Hematopoietic multipotent progenitor cell treated with erythropoietin and hydrocortisone succinate and interleukin-3 and kit ligand, for 15 days (in vitro differentiated cells): ENCODE measurements at places on chromosomes 5 and 9.

DNA sequence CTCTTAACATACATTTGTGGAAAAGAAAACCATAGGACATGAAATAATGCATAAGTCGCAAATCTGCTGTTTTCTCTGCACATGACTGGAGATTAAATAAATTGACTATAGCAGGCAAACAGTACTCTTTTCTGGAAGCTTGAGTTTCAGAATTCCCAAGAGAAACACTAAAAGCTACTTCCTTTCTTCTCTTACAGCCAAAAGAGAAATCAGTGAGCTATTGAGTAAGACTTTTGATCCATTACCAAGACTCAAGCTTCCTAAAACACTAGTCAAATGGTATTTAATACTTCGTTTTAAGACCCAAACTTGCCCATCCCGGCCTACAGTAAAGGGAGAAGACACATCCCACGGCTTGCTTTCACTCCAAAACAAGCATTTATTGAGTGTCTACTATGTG is 335.8 kb upstream of the PUM3 start:
- no peak for DNase-seq

- DNase-seq, result peak; percentile 90
Measured at GRCh38 chr9:130537346-130538050, 41.9 kb upstream of the FUBP3 start.

DNA sequence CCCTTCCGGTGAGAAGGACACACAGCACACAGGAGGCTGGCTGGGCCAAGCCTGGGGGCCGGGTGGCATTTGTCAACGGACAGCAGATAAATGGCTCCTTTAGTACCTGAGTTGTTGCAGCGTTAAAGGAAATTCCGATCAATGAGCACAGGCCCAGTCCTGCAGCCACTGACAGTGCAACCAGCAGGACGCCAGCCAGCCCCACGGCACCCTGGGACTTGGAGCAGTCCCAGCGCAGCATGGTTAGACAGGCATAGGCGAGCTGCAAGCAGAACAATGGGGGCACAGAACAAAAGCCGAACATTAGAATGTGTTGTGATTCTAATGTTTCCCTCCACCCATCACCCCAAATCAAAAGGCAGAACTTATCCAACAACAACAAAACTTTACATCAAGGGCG is 39.3 kb downstream of the PTCH1 start:
- no peak for DNase-seq

DNA sequence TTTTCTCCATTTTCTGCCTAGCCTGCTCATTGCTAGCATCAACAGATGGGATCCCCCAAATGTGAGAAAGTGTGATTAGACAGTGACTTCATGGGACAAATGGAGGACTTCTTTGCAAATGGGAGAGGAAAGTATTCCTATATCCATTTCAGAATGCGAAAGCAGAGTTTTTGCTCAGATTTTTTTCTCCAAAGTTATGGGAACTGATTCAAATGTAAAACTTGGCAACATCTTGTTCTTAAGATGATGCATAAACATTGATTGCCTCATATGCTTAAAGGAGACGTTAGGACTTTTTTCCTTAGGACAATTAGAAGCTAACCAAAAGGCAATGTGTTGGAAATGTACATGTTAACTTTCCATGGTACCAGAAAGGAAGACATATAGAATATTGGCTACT is 704.3 kb upstream of the ZNF608 start:
- no peak for DNase-seq

DNA sequence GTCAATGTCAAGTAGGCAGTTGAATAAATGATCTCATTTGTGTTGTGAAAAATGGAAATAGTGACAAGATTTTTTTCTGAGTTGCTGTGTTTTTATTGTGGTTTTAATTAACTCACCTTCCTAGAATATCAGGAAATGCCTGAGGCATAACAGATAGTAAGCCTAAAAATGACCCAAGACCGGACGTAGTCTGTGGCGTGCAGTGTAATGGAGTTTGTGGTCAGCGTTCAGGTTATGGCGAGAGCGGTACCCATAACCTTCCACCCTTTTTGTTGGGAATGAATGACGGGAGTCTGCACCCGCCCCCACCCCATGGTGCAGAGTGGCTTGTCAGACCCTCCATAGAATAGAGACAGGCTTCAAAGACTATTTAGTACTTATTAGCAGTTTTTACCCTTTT is 119.3 kb downstream of the GALNT10 start:
- DNase-seq, result no peak

DNA sequence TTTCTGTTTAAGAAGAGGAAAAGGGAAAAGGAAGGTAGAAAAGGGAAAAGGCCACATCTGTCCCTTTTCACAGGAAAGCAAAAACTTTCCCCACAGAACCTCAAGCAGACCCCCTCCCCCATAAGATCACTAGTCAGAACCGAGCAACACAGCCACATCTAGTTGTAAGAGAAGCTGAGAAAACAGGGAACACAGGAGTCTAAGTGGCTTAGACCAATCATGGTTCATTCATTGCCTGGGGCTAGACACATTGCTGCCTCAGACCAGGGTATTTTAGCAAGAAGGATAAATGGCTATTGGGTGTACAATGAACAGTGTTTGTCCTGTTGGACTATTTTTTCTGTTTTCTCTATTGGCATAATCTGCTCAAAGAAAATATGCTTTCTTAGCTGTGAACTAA is 98.0 kb downstream of the ARL15 start:
- no peak for DNase-seq

GRCh38 chr9:88852794-88853193 is 138.5 kb upstream of the S1PR3 start:
- no peak for DNase-seq

- DNase-seq, result no peak
Measured at GRCh38 chr9:27204578-27204977, 92.4 kb downstream of the EQTN start.

DNA sequence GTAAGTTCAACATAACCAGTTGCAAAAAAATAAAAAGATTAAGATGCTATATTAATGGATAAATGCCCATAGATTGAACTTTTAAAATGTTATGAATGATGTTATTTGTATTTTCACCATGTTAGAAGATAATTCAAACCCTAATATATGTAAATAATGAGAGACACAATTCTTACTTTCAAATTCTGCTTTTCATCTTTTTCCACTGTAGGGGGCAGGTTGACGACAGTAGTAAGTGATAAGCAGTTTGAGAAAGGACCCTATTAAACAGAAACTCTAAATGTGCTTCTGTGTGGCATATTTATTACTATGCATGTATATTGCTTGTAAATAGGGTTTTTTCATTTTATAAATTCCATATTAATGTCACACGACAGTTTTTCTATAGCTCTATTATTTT is 591.1 kb downstream of the SEMA5A start:
- no peak for DNase-seq

DNA sequence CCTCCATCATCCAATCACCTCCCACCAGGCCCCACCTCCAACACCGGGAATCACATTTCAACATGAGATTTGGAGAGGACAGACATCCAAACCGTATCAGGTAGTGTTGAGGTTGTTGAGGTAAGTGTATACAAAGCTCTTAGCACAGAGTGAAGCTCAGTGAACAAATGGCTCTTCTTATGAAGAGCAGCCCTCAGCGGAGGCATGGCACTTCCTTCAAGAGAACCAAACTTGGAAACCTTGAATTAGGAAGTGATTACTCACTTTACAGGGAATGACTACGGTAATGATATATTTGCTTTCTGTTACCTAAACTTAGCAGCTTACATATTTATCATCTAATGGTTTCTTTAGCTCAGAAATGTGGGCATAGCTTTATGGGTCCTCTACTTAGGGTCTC is 92.8 kb downstream of the IQGAP2 start:
- DNase-seq, result no peak

GRCh38 chr5:15933259-15934207 is 246.1 kb downstream of the MARCHF11 start:
- no peak for DNase-seq

GRCh38 chr5:76947082-76947503 is 5.8 kb upstream of the CRHBP start:
- DNase-seq, result peak; percentile 94

- DNase-seq, result no peak
Measured at GRCh38 chr5:166991601-166992000, 1299.8 kb upstream of the WWC1 start.

DNA sequence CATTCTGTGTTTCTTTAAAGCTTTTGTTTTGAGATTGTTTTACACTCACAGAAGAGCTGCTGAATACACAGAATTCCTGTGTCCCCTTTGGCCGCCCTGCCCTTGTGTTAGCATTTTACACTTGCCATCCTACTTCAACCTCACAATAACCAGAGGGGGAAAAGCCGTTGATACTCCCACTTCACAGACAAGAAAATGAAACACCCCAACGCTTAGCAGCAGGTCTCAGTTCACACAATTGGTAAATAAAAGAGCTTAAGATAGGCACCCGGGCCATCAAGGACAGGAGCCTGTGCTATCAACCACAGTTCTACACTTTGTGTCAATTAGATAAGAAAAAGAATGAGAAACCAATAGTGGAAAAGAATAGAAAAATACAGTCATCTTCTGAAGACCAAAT is 178.0 kb downstream of the SYK start:
- no peak for DNase-seq

DNA sequence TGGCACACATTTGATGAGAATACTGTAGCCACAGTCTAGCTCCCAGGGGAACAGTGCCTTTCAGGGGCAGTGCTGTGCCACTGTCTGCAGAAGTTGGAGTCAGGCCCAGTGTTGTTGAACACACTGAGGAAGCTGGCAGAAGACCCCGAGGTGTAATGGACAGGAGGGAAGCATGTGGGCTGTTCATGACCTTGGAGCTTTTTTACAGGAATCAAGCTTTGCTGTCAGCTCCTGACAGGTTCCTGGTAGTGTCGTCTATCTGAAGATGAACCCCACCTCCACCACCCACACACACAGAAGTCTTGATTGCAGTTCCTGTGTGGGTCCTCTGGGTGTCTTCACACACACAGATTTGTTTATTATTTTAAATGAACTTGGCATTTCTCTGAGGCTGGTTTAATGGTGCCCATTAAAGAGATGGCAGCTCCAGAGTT is 40.3 kb upstream of the TNFAIP8 start:
- peak; percentile 68 for DNase-seq

DNA sequence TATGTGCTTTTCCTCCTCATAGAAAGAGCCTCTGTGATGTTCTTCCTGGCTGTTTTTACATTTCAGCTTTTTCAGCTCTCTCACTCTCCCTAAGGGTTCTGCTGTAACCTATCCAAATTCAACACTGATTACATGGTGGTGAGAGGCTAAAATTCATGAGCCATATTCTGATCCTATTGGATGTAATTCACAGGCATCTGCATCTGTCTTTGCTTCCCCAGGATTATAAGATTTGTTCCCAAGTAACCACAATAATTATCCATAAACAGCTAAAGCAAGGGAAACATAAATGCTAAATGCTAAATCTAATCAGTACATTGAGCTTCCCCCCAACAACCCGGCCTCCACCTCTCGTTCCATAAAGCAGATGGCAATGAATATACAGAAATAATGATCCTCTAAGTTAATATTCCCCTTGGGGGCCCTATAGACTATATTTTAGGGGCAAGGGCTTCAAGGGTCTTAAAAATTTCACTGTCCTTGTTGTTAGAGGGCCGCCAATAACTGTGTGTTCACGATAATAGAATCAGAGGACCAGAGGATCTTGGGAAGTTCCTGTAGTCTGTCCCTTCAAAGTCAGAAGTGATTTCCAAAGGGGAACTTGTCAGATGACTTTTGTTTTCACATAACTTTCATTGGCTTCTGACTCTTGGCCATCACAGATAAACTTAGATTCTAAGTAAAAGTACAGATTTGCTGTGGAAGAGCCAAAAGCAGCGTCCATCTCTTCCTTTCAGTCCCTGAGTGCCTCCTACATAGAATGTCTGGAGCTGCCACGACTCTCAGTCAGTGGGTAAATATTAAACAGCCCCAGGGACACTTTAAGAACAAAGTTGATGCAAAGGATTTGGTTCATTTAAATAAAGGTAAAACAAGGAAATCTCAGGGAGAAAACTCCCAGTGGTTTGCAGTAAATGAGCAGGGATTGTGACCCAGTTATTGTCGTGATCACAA is 125.6 kb downstream of the ALDH1A1 start:
- DNase-seq, result no peak

DNA sequence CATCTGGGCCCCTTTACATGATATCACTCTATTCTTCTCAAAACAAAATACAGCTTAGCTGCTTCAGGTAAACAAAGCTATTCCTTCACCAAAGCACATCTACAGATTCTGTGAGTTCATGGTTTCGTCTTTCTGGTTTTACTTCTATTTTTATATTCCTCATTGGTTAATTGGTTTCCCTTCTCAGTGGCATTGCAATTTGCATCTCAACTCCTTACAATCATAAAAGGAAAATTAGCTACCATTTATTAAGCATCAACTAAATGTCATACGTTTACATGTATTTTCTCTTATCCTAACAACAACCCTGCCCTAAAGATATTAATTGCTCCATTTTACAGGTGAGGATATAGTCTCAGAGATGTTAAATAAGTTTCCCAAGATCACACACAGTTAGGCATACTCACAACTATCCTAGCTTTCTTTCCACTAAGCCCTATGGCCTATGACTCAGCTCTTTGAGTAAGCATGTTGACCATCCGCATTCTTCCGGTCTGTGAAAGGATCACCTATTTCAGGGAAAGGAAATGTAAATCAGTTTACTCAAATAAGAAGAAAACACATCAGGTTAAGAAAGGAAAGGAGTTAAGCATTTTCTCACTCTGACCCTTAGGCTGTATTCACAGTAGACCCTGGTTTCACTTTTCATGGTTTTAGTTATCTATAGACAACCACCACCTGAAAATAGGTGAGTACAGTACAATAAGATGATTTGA is 146.1 kb downstream of the CAAP1 start:
- no peak for DNase-seq

DNA sequence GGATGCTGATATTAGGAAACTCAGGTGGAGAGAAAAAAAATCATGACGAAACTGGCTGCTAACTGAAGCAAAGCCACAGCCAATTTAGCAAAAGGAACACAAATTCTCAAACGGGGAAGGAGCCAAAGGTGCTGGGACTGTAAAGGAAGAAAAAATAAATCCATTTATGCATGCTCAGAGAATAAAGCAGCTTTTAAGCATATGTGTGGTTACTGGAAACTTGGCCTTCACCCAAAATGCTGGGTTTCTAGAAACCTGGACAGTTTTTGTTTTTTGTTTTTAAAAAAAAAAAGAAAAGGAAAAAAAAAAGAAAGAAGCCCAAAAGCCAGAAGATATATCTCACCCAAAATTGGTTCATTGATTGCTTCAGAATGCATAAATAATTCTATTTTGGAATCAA is 8.0 kb downstream of the WHRN start:
- no peak for DNase-seq

GRCh38 chr5:173340451-173340850 is 12.2 kb upstream of the STC2 start:
- DNase-seq, result no peak

DNA sequence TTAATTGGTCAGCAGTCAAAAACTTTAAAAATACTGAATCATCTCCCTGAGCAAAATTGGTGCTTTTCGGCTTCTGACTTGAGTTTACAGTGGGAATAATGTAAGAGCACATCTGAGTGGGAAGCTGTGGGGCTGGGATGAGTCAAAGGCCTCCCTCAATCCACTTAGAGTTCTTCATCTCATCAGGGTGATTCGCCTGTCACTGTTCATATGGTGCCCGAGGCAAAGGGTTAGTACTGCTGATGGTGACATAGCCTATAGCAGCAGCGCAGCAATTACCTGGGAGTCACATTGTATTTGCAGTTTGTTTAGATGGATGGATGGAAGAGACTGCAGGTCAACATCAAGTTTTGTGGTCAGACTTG is 113.8 kb upstream of the ZNF608 start:
- DNase-seq, result no peak

- DNase-seq, result peak; percentile 87
Measured at GRCh38 chr5:96807075-96807654, 580 bp downstream of the ERAP1 start.
